ENCODE measurements at places on chromosomes 5 and 9. TPM values are rescaled to one million over a fixed set of nuclear protein-coding genes. Genes with fewer than 3 reads are reported as not detected.
A peak's percentile ranks its signal among the peaks of the same experiment; 100 is the strongest.

DNA sequence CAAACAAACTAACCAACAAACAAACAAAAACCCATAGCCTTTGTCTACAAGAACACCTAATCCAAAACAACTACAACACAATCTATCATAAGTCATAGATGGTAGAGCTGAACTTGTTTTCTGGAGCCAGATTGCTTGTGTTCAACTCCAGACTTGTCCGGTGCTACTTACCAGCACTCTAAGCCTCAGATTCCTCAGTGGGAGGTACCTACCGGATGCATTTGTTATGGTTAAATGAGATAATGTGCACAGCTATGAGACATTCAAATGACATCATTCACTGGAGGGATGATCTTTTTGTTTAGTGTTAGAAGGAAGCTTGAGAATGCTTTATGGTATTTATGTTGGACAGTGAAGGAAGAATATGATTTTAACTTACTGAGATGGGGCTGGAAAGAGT lies 592.9 kb upstream of the C9orf72 start:
- DNase-seq = peak; percentile 4

DNA sequence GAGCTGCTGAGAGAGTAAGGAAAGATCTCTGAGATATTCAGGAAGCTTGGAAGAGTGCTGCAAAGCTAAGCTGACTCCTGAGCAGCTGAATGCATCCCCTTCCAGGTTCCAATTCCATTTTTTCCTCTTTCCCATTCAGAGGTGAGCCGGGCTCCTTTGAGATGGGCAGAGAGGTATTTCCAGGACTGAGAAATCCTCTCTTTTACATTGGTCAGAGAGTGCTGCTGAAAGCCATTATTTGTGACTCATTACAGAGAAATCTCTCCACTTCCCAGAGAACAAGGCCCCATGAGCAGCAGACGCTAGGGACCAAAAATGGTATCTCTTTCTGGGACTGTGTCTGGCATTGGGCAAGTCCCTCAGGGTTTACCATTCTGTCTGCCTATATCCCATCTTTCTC lies 3.7 kb downstream of the MCTP1 start:
- peak; percentile 51 for DNase-seq

- no peak for DNase-seq
Measured at GRCh38 chr5:93192683-93193082, 388.3 kb downstream of the NR2F1-AS1 start.

GRCh38 chr9:4144869-4145268 lies 155.0 kb downstream of the GLIS3 start:
- DNase-seq = no peak

DNA sequence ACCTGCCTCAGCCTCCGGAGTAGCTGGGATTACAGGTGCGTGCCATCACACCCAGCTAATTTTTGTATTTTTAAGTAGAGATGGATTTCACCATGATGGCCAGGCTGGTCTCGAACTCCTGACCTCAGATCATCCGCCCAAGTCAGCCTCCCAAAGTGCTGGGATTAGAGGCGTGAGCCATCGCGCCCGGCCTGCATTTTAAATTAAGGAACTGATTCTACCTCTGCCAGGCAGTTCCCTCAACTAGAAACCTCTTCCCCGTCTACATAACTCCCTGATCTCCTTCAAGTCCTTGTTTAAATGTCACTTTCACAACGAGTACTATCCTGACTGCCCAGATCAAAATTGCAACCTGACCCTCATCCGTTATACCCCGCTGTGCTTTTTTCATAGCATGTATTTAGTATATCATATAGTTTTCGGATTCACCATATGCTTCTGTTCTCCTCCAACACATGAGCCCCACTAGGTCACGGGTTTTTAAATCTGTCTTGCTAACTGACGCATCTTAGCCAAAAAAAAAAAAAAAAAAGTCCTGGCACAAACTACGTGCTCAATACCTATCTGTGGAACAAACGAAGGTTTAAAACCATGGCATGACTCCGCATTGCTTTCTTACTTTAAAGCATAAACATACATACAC lies 858 bp upstream of the SOWAHA start:
- no peak for DNase-seq

GRCh38 chr9:137030006-137030405 lies 1.9 kb downstream of the FUT7 start:
- DNase-seq = no peak

GRCh38 chr5:149149942-149150341 lies 8.6 kb downstream of the ABLIM3 start:
- DNase-seq = no peak

- DNase-seq = no peak
Measured at GRCh38 chr5:15691521-15691920, 191.5 kb downstream of the FBXL7 start.

DNA sequence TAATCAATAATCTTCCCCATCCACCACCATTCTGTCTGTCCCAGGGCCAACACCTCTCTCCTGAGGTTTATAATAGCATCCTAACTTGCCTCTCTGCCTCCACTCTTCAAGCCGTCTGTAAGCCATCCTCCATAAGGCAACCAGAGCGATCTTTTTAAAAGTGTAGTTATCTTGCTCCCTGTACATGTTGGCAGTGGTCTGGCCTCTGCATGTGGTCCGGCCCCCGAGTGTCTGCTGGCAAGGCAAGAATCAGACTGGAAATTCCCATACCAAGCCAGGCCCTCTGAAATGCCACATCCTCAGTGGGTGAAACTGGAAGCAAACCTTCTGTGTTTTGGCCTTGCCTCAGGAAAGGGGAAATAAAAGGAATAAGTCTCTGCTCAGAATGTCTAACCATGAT lies 17.0 kb downstream of the TTLL11 start:
- no peak for DNase-seq

GRCh38 chr9:37729499-37729898 lies 24.1 kb upstream of the TRMT10B start:
- no peak for DNase-seq

GRCh38 chr5:168974082-168974481 lies 326.9 kb downstream of the SLIT3 start:
- DNase-seq = no peak

DNA sequence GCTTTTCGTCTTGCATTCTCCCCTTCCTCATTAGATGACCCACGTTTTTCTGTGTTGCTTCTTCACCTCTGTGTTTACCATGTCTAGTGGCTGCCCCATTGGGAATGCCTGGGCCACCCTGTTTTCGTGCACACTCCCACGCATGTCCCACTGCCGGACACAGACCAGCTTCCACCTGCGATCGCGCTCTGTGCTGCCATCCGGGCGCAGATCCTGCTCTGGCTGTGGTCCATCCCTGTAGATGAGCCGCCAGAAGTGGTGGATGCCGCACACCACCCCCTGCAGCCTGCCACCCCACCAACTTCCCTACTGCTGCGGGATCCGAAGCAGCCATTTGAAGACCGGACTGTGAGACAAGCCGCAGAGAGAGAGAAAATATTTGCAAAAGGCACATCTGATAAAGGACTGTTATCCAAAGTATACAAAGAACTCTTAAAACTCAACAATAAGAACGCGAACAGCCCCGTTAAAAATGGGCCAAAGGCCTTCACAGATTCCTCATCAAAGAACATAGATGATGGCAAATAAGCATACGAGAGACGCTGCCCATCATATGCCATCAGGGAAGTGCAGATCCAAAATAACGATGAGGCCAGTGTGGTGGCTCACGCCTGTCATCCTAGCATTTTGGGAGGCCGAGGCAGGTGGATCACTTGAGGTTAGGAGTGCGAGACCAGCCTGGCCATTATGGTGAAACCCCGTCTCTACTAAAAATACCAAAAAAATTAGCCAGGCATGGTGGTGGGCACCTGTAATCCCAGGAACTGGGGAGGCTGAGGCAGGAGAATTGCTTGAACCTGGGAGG lies 163.7 kb downstream of the COL23A1 start:
- no peak for DNase-seq

GRCh38 chr9:5786370-5787127 lies 46.4 kb downstream of the ERMP1 start:
- DNase-seq = no peak

GRCh38 chr5:128213833-128214232 lies 130.3 kb downstream of the SLC12A2 start:
- DNase-seq = no peak

- peak; percentile 6 for DNase-seq
Measured at GRCh38 chr9:26975728-26976707, 19.8 kb downstream of the IFT74 start.

- no peak for DNase-seq
Measured at GRCh38 chr9:5646116-5646515, 17.2 kb downstream of the RIC1 start.

- DNase-seq = no peak
Measured at GRCh38 chr9:97723819-97724218, 26.7 kb upstream of the XPA start.

Gene NTNG2
- 0.95 TPM for total RNA-seq

Gene TLR4
- total RNA-seq = 6.7 TPM

Gene QRFP
- total RNA-seq = not detected

Gene MYMK
- total RNA-seq = not detected

Gene FBLL1
- not detected for total RNA-seq

Gene SPINK5
- 0.10 TPM for total RNA-seq

Gene OLFML2A
- 5.5 TPM for total RNA-seq

Gene ST6GALNAC6
- 14.8 TPM for total RNA-seq

Gene TAF11L5
- not detected for total RNA-seq

Gene SLC34A3
- total RNA-seq = not detected

Gene GPR150
- total RNA-seq = not detected

Gene MEIKIN
- not detected for total RNA-seq
